ENCODE measurements at places on chromosomes 11 and 22.

DNA sequence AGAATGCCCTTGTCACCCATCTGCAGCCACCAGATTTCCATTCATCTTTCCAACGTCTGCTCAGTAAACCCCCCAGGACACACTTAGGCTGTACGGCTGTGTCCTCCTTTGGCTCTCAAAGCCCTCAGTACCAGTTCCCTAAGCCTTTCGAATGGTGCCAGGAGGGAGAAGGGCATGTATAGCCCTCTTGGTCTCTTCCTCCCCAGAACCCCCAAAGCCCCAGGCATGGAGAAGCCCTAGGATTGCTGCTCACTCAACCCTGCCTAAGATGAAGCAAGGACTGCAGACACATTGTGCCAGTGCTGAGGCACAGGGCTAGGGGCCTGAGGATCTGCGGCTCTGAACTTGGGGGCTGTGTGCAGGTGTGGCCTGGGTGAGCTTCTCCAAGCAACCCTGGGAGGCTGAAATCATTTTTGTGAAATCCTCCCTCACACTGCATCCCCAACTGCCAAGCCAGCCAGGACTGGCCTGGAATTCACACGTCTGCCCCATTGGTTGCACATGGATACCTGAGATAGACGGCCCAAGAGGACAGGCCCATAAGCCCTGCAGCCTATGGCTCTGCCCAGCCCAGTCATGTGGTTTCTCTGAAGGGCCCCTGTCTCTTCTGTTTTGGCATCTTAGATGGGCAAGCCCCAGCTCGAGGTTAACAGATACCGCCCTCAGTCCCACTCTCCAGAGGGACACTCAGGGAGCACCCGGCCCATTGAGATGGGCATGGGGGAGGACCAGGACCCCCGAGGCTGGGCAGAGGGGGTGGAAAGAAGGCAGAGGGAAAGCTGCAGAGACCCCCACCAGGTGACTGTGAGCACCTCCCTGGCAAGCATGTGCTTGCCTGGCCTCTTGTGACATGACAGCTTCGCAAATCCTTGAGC lies 34.0 kb downstream of the KCNQ1OT1 start:
- DNase-seq = no peak

DNA sequence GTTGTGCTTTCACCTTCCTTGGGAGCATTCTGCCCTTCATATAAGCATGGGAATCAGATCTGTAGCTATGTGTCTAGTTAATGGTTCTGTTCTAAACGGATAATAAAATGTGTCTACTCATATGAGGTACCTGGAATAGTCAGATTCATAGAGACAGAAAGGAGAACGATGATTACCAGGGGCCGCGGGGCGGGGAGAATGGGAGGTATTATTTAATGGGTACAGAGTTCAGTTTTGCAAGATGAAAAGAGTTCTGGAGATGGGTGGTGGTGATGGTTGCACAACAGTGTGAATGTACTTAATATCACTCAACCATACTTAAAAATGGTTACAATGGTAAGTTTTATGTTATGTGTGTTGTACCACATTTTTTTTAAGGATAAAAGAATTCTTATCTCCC lies 10.0 kb upstream of the ABCC8 start:
- DNase-seq = no peak

GRCh38 chr11:2088746-2089535 lies 50.2 kb downstream of the IGF2 start:
- no peak for DNase-seq

DNA sequence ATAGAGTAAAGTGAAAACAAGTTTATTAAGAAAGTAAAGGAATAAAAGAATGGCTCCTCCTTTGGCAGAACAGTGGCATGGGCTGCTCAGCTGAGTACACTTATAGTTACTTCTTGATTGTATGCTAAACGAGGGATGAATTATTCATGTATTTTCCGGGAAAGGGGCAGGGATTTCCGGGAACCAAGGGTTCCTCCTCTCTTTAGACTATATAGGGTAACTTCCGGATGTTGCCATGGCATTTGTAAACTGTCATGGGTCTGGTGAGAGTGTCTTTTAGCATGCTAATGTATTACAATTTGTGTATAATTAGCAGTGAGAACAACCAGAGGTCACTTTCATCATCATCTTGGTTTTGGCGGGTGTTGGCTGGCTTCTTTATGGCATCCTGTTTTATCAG lies 23.5 kb upstream of the SPTY2D1 start:
- no peak for DNase-seq

- DNase-seq = no peak
Observed at GRCh38 chr22:43698403-43698802, 113.7 kb downstream of the EFCAB6 start.

- DNase-seq = no peak
Observed at GRCh38 chr11:75896843-75897419, 81.9 kb downstream of the UVRAG start.

DNA sequence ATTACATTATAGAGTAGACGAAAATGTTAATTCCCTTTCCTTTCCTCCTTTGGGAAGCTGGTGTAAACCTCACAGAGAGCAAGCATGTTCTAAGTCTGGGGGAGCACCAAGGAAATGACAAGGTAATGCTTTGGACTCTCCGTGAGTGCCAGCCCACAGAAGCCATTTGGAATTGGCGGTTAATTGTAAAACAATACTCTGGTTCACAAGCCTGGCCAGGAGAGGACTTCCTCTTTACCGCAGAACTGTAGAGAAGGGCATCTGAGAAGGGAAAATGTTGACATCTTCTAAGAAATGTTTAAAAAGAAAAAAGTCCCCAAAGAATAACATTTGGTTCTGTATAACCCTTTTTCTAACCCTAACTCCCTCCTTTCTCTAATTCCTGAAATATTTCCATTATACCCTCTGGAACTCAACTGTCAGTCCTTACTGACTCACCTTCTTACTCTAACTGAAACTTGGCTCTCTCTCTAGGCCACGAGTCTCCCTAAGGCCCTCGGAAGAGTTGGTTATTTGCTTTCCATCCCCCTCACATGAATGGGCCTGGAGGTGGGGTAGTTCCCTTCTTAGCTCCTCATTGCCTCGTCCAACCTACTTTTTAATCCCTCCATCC lies 379.8 kb downstream of the SOX6 start:
- DNase-seq = no peak

DNA sequence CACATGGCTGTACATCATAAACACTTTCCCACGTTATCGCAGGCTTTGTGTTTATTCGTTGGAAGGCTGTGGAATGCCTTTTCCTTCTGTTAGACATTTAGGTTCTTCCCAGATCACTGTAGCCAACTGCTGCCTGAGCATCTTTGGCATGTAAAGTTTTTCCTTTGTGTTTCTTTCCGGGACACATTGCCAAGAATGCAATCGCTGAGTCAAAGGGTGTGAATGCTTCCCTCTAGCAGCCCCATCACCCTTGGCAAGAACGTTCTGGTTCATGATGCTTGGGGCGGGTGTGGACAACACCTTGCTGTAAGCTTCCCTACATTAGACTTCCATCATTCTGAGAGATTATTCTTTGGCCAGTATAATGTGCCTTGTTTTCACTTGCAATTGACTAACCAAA lies 136.2 kb downstream of the OSBP2 start:
- DNase-seq = no peak

DNA sequence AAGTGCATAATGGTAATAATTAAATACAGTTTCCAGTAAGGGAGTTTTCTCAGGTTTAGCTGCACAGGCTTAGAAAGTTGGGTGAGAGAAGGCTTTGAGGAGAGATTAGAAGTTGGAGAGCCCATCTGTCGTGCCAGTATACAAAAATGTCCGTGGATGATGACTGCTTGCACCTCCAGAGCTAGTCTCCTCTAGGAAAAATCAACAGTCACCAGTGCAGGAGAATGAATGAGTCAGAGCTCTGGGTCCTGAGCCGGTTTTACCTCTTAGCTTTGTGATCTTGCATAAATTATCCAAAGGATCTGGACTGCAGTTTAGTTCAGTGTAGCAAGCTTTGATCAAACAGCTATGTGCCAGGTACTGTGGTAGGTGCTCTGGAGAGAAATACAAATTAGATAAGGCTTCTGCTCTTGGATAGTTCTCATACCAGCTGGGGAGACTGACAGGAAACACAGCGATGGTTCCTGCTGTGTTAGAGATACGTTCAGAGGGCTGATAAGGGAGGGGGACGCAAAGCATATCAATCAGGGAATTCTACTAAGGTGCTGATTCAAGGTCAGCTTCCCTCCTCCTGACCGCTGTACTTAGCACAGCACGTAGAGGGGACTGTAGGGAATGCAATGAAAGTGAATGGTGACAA lies 125.9 kb downstream of the TEAD1 start:
- no peak for DNase-seq

- DNase-seq = no peak
Observed at GRCh38 chr11:58429273-58429672, 1.4 kb upstream of the OR5B2 start.

- DNase-seq = peak; percentile 71
Observed at GRCh38 chr11:96221244-96222070, 121.5 kb downstream of the MAML2 start.

DNA sequence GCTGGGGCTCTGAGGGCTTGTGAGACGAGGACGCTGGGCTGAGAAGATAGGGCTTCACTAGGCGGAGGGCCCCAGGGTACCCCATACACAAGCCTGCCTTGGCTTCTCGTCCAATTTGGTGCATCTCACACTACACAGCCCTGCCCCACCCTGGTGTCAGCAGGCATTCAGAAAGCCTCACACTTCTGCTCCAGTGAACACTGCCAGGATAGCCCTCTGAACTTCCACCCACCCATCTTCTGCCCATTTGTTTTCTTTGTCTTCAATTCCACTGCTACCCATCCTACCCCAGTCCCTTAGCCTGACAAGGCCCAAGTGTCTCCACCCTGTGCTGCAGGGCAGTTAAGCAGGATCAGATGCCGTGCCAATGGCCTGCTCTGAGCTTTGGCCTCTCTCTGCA lies 1.9 kb upstream of the BUD13 start:
- no peak for DNase-seq

DNA sequence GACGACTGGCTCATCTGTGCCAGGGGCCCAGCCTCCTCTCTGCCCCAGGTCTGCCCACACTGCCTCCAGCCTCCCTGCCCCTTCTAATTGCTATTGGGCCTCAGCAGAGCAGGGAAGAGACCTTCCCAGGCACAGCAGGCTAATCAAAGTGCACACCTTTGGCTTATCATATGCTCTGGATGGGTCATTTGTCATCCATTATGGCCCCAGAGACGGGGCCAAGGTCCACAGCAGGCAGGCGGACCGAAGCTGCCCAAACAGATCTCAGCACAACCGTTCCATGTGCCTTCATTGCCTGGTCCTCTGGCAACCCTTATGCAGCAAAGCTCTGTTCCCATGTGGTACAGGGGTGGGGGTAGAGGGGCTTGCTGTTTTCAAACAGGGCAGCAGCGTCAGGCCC lies 66.6 kb downstream of the TP53I11 start:
- DNase-seq = no peak

- no peak for DNase-seq
Observed at GRCh38 chr22:42177891-42178336, 47.3 kb upstream of the CYP2D6 start.

- no peak for DNase-seq
Observed at GRCh38 chr22:24049978-24050377, 38.9 kb downstream of the CABIN1 start.

GRCh38 chr11:69335007-69335780 lies 41.2 kb downstream of the MYEOV start:
- DNase-seq = no peak

DNA sequence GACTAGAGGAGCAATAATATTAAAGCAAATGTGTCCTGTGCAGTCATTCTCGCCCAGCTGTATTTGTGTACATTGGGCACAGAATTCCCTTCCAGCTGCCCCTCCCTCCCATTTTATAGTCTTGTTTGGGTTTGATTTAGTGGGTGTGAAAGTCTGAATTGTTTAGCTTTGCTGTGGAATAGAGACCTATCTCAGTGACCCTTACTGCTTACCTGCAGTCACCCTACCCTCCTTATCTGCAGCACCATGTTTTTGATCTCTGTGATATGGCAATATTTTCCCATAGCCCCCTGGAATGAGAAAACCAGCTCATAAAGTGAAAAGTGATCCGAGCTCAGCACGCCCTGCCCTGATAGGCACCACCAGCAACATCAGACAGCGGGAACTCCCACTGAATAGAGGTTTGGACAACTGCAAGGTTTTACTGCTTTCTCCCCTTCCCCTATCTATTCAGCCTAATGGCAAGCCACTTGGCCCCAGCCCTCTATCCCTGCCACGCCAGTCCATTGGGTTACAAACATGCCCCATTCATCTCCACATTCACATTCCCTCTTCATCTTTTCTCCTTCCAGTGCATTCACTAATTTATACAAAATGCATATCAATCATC lies 199.0 kb downstream of the ETS1 start:
- no peak for DNase-seq

GRCh38 chr11:63942803-63943202 lies 4.0 kb downstream of the NAA40 start:
- DNase-seq = no peak

DNA sequence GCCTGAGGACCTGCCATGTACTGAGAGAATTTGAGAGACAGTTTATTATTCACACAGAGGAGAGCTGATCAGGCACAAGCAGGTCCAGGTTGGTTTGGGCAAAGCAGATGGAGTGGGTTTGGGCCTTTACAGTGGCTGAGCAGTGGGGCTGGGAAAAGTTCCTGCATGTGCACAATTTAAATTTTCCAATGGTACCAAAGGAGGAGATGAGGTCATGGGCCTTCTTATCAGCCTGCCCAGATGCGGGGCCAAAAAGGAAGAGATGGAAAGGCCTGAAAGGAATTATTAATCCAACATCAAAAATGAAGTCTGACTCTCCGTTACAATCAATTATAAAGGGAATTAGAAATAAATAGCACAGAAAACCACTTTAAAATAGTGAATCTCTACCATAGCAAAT lies 367.6 kb downstream of the TMEM135 start:
- DNase-seq = no peak
